ENCODE measurements at places on chromosomes 16 and 17.
A peak's percentile ranks its signal among the peaks of the same experiment; 100 is the strongest.

GRCh38 chr17:62827746-62828485 is 19.8 kb upstream of the MARCHF10 start:
- no peak for DNase-seq

DNA sequence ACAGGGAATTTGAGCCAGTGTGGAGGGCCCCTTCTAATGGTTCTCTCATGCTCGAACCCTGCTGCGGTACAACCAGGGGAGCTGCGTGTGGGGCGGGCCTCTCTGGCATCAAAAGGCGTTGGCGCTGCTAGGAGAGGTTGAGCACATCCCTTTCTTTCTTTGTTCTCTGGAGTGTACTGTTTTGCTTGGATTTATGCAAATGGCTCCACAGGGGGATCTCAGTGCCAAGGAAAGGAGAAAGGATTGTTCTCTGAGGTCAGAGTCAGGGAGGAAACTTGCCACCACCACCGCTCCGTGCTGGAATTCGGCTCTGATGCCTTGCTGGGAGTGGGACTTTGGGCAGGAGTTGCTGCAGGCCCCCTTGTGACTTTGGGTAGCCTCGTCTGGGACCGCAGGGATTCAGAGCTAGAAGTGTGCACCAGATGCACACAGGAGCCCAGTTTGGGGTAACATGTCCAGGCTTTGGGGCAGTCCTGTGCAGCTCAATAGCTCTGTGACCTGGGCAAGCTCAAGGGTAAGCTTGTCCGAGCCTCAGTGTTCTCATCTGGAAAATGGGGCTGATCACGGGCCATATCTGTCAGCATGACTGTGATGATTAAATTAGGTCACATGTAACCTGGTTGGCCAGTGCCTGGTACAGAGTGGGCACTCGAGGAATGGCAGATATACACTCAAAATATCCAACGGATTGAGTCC is 353.0 kb upstream of the EEF2KMT start:
- peak; percentile 83 for DNase-seq

- no peak for DNase-seq
These were observed 30.9 kb downstream of the C17orf75 start for GRCh38 chr17:32311028-32311536.

- no peak for DNase-seq
These were observed 63.6 kb downstream of the PLCG2 start for GRCh38 chr16:81842564-81843242.

GRCh38 chr16:72068930-72069329 is 5.9 kb downstream of the HPR start:
- DNase-seq: no peak

DNA sequence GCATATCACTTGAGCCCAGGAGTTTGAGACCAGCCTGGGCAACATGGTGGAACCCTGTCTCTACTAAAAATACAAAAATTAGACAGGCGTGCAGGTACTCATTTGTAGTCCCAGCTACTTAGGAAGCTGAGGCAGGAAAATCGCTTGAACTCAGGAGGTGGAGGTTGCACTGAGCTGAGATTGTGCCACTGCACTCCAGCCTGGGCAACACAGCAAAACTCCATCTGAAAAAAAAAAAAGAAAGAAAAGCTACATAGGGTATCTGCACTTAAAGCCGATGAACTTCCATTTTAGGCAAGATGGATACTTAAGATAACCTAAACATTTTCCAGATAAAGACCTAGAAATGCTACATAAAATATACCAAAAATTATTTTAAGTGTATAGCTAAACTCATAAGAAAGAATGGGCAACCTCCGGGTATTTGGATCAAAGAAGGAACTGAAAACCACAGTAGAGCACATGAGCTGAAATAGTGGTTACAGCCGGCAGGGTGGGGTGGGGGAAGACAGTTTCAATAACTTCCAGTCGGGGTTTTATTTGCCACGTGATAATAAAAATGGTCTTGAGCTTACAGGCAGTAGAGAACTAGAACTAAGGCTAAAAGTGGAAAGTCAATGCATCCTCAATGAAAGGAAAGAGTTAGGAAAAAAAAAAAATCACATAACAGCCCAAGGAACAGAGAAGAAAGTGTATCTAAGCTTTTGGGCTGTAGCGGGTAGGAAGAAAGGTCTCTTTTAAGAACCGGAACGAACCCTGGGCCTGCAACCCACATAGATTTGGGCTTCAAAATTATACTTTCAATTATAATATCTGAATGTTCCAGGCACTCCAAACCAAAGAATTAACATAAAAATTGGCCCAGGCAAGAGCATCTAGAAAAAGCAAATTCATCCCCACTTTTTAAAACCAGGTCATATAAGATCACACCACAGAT is 53.1 kb downstream of the CFDP1 start:
- DNase-seq: no peak

- DNase-seq: no peak
These were observed 15.8 kb downstream of the MYL4 start for GRCh38 chr17:47224966-47225365.

DNA sequence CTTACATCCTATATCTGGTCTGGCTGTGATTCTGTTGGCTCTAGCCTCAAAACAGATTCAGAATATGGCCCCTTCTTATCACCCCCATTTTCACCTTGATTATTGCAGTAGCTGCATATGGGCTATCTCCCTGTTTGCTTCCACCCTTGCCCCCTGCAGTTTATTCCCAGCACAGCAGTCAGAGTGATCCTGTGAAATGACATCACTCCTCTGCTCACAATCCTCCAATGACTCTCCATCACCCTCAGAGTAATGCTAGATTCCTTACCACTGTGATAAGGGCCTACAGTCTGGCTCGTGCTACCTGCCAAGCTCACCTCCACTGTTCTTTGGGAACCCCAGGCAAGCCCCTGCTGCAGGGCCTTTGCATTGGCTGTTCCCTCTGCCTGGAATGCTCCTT is 92.5 kb downstream of the ASIC2 start:
- DNase-seq: peak; percentile 92

- no peak for DNase-seq
These were observed 13.6 kb downstream of the TMEM98 start for GRCh38 chr17:32941419-32942032.

DNA sequence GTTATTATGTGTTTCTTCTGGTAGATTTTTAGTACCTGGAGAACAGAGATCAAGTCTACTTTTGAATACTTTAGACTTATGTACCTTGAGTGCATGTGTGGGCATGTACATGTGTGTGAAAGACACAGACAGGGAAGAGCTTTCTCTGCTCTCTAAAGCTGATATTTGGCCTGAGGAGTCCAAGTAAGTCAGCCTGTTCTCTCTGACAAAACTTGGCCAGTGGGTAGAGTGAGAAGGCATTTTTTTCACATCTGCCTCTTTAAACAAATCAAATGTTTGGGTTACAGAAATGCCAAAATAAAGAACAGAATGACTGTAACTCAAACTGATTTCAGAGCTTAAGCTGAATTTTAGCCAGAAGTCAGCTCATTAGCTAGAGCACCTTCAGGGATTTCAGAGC is 309.7 kb upstream of the DYNLRB2 start:
- DNase-seq: no peak

DNA sequence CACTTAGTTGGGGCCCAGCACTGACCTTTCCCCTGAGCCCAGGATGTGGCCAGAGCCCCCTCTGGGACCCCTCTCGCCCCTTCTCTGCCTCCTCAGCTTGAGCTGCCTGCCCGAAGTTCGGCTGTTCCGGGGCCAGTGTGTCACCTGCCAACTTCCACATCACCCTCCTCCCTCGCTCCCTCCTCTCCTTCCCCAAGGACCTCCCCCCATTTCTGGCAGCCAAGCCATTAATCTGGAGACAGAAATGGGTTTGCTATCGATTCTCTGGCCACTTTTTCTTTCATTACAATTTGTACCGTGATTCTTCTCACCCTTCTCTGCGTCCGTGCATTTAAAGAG is 8.8 kb upstream of the ADAM11 start:
- no peak for DNase-seq

DNA sequence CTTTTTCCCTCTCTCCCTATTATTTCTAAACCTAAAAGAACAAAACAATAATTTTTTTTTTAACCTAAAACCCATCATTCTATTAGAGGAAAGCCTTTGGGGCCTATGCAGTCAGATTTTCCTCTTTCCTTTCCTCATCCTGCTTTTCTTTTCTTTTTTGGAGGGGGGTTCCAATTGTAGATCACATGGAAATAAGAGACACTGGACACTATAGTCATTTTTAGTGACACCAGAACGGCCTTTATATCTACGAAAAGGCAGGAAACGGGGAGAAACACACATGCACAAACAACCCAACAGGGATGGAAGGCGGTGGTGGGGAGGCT is 5.1 kb upstream of the ZFHX3 start:
- no peak for DNase-seq

GRCh38 chr16:2724816-2725348 is 4.9 kb upstream of the PRSS27 start:
- DNase-seq: no peak

DNA sequence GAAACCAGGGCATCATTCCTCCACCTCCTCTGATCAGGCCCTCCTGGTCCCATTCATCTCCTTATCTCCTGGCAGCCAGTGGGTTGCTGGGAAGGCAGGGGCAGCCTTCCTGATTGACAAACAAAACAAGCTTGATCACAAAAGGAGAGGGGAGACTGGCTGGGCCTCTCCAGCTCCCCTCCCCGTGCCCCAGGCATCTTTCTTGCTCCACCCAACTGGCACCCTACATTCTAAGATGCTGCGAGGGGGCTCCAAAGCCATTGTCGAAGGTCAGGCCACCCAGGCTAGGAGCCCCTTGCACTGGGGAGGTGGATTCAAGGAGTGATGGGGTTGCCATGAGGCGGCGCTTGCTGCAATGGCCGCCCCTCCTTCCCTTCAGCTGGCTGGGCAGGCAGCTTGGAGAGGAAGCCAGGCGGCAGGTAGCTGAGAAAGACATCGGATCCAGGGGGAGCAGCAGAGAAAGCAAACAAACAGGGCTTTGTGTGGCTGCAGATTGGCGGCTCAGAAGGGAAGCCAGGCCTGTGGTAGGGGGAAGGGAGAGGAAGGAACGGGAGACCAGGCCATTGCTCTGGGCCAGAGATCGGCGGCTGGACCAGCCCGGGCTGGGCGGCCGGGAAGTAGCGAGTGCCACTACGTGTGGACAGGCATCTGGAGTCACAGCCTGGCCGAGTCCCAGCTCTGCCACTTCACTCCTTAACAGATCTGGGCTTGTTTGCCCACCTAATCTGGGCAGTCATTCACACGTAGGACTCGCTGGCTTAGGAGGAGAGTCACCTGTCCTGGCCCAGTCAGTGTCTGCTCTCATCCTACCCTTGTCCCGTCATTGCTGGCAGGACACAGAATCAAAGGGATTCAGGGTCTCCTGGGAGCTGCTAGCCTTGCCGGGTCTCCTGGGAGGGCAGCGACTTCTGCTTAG is 12.3 kb downstream of the RAI1 start:
- DNase-seq: peak; percentile 82

- DNase-seq: no peak
These were observed 17.5 kb downstream of the NDUFAF8 start for GRCh38 chr17:81256616-81257015.

GRCh38 chr16:30623536-30624283 is 13.5 kb upstream of the ZNF689 start:
- no peak for DNase-seq

DNA sequence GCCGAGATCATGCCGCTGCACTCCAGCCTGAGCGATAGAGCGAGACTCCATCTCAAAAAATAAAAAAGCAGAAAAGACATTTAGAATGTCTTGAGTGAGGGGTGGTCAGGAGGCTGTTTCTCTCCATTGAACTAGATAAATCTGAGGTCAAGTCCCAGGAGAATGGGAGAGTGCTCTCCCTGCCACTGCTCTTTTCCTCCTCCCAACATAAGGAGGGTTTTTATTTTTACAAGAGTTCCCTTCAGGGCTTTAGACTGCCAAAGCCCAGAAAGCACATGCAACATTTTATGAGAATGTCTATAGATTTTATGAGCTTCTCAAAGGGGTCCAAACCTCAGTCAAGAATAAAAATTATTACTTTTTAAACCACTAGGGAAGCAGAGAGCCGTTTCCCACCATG is 1.6 kb downstream of the RND2 start:
- no peak for DNase-seq

- DNase-seq: no peak
These were observed 267.2 kb upstream of the SALL1 start for GRCh38 chr16:51418258-51418657.

- DNase-seq: no peak
These were observed 56.6 kb downstream of the NCOR1 start for GRCh38 chr17:16158714-16159113.

- DNase-seq: no peak
These were observed 2.5 kb downstream of the UBE2I start for GRCh38 chr16:1311738-1312466.

- DNase-seq: no peak
These were observed 16.0 kb upstream of the NUDT16L1 start for GRCh38 chr16:4677390-4677789.

DNA sequence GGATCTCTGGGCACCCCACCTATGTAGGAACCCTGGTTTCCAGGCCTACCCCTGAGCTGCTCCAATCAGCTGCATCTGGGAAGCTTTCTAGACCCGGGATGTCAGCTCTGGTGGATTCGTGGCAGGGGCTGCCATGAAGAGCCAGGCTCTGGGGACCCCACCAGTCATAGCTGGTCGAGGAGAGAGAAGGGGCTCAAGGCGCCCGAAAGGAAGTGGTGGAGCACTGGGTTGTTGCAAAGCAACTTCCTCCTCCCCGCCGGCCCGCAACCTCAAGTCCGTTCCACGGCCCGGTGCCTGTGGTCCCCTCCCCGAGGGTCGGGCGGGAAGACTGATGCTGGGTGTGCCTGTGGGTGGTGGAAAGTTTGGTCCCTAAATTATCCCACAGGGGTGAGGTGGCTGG is 10.2 kb downstream of the TBKBP1 start:
- DNase-seq: no peak

GRCh38 chr17:50833510-50834428 is 1.6 kb upstream of the WFIKKN2 start:
- DNase-seq: no peak

- DNase-seq: peak; percentile 45
These were observed 935 bp downstream of the USP32 start for GRCh38 chr17:60390925-60391470.

GRCh38 chr16:75188832-75189477 is 18.0 kb downstream of the CTRB2 start:
- DNase-seq: no peak

GRCh38 chr17:48011405-48012150 is 26.0 kb downstream of the COPZ2 start:
- DNase-seq: peak; percentile 77

GRCh38 chr17:4247971-4248388 is 15.8 kb downstream of the ANKFY1 start:
- DNase-seq: peak; percentile 69

DNA sequence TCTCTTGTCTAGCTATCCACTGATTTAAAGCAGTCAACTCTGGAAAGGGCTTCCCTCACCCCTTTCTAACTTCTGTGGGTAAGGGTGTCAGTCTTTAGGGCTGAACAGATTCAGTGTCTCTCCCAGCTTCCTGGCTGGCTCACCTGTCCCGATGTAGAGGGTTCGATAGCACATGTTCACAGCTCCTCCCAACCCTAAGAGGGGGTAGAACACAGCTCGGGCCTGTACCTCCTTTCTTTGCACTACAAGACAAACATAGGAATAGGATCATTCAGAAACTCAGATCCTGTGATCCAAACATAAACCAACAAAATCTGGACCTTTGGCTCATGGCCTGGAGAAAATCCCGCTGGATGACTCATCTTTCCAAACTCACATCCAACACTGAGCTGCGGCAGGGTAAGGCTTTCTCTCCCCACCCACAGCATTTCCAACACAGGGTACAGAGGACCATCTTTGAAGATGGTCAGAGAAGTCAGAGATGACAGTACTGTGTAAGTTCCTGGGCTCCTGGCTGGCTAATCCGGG is 5.8 kb upstream of the DHRS13 start:
- no peak for DNase-seq

Measured in mesendoderm (in vitro differentiated cells).